Foreskin fibroblast (primary cell): ENCODE measurements at places on chromosomes 11 and 22.

DNA sequence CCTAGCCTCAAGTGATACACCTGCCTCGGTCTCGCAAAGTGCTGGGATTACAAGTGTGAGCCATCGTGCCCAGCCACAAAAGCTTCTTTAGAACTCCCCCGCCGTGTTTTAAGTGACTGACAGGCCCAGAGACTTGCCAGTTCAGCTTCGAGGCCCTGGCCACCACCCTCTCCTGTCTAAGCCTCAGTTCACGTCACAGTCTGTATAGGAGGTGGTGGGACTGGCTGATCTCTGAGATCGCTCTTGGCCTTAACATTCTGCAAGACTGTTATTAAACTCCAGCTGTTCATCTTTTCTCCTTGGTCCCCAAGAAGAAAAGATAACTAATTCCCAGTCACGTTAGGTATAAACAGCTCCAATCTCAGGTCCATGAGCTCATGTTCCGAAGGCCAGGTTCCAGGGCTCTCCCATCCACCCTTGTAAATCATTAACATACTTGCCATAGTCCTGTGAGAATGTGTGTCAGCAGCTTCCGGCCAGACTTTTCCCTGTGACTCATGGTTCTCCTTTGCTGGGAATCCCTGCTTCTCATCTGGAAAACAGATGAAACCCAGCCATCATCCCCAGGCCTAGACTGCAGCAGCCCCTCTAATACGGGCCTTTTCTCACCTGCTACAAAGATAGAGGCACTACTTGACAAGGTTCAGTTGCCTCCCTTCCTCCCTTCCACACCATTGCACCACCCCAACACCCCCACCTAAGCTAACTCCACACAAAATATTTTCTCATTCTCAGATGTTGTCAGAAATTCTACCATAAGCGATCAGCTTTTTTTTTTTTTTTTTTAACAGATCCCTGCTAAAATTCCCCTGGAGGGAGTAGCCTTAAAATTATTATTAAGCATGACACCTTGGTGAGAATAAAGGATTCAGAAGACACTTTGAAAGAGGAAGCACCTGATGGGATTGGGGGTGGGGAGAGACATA, 5.6 kb upstream of the KIAA0930 start:
- DNase-seq: peak; percentile 95

DNA sequence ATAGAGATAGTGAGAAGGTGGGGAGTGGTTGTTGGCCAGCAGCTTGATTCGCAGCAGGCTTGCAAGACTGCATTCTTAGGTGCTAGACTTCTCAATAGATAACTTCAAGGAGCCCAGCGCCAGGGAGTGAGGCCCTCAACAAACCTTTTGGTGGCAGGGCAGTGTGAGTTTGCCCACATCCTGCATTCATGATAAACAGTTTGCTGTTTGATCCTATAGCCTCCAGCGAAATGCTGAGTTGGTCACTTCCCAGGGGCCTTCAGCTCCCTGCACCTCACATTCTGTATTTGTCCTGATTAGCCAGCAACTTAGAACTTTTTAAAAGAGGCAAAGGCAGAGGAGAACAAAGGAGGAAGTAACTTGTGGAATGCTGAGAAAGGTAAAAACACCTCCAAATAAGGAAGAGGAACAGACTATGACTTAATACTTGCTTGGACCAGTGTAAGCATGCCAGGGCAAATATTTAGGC, 25.1 kb downstream of the OR10A6 start:
- DNase-seq: peak; percentile 28

- DNase-seq: no peak
Measured at GRCh38 chr22:27912101-27912500, 7.0 kb downstream of the PITPNB start.

DNA sequence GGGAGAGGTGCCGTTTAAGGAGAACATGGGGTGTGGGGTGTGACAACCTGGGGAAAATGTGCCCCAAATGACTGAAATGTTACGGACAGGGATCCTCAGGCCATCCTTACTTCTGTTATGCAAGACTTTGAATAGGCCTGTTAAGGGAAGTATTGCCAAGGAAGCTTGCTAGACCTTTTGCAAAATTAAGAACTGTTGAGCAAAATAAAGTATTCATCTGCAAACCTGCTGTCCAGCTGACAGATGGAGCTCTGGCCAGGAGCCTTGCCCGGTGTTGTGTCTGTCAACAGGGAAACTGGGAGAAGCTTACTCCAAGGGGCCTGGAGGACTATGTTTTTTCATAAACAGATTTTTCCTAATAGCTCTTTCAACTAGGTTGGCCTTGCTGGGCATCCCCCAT, 48.0 kb downstream of the FAT3 start:
- DNase-seq: no peak

GRCh38 chr11:115191761-115192160, 312.5 kb downstream of the CADM1 start:
- no peak for DNase-seq

GRCh38 chr22:33321466-33321865, 263.3 kb upstream of the SYN3 start:
- DNase-seq: no peak

DNA sequence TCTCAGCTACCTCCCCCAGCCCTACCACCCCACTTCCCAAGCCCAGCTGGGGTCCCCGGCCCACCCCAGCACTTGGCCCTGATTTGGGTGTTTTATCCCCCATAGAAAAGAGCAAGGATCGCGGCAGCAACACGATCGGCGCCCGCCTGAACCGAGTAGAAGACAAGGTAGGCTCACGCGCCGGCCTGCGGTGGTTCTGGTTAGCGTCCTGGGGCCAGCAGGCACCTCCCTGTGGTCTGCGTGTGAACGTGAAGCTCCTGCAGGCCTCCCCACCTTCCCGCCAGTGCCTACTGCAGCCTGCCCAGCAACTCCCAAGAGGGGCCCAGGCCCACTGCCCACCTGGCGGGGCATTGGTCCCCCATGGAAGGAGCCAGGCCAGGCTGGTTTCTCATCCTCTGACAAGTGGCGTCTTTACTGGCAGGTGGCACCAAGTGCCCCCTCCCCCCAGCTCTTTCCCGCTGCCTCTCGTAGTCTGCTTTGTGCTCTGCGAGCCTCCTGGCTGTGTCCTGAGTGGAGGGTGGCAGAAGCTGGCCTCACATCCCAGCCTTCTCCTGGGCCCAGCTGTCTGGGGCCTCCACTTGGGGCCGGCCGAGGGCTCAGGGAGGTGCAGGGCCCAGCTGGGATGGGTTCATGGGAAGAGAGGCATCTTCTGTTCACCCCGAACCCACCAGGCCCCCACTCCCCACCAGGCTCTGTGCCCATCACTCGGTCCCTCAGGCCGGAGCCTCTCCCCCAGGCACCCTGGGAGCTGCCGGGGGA, 78.3 kb upstream of the KCNQ1OT1 start:
- DNase-seq: no peak

GRCh38 chr11:64759722-64760719, at the start of gene PYGM:
Gene PYGM (minus strand): TSS chr11:64759974. CDS start chr11:64759898, 76 bp downstream.
- no peak for DNase-seq

GRCh38 chr11:120532082-120532831, 20.7 kb downstream of the GRIK4 start:
- peak; percentile 47 for DNase-seq

- no peak for DNase-seq
Measured at GRCh38 chr11:128840137-128840536, 27.0 kb downstream of the KCNJ1 start.

DNA sequence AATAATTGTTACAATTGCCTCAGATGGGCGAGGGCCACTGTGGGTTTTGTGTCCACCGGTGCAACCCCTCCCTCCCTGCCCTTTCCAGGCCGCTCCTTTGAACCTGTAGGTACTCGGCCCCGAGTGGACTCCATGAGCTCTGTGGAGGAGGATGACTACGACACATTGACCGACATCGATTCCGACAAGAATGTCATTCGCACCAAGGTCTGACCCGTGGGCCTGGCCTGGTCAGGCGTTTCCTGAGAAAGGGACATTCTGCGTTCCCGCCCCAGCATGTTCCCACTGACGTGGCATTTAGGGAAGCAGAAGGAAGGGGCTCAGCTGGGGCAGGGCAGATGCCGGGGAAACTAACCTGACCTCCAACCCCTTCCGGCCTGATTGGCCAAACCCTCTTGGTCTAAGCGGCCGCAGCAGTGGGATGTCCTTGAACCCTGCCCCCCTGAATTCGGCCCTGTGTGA, 10.1 kb downstream of the SIDT2 start:
- DNase-seq: no peak

- no peak for DNase-seq
Measured at GRCh38 chr11:2198621-2199365, 27.2 kb upstream of the TH start.

DNA sequence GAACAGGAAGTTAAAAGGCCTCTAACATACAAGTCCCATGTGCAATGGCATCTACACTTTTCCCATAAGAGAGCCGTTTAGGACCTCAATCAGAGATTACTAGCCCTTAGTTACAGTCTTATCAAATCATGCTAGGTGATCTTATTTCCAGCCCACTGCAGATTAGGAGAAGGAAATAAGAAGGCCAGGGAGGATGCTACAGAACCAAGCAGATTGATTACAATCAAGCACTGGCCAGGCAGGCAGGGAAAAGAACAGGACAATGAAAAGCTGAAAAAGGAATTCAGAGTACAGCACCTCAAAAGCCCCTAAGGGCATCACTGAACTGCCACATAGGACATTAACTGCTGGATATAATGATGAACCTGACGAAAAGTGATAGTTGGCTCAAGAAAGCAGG, 73.0 kb downstream of the CLPB start:
- no peak for DNase-seq

DNA sequence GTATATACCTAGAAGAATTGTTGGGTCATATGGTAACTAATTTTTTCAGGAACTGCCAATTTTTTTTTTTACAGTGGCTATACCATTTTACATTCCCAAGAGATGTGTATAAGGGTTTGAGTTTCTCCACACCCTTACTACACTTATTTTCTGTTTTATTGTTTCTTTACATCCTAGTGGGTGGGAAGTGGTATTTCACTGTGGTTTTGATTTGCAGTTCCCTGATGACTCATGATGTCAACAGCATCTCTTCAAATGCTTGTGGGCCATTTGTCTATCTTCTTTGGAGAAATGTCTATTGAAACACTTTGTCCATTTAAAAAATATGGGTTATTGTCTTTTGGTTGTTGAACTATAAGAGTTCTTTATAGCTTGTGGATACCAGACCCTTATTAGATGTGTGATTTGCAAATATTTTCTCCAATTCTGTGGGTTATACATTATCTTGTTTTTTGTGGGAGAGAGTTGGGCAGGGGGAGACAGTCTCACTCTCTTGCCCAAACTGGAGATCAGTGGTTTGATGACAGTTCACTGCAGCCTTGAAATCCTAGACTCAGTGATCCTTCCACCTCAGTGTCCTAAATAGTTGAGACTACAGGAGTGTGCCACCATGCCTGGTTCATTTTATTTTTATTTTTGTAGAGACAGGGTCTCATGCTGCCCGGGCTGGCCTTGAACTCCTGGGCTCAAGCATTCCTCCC, 30.3 kb upstream of the PISD start:
- DNase-seq: peak; percentile 42

DNA sequence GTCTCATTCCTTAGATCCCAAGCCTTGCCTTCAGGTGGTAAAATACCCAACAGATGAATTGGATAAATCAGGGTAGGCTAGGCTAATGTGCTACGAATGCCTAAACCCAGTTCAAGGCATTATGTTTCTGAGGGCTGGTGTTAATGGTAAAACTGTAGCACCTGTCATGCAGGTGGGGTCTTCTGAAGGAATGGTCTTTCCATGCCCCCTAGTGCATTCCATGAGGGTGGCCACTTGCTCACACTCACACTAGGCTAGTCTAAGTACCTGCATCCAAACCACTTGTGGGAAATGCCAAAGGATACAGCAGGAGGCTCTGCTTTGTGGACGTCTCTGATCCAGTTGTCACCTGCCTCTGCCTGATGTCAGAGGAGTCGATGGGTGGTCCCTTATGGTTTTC, 24.2 kb upstream of the UCP3 start:
- no peak for DNase-seq

DNA sequence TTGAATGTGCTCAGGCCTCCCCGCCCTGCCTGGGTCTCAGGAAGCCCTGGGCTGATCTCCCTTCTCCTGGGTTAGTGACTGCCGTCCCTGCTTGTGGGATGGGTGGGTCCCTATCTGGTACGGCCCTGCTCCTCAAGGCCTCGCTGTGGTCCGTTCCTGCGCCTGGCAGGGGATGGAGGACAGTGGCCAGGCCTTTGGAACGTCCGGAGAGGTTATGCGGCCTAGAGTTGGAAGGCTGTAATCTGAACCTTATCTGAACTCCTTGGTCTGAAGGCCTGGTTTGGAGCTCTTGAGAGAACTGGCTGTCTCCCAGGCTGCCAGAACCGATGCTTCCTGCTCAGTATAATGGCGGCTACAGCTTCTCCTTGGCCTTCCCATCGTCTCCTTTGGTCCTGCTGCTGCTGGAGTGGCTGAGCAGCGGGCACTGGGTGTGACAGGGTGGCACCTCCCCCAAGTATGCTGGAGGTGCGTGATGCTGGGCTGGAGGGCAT, 72.8 kb downstream of the FLI1 start:
- peak; percentile 48 for DNase-seq

- DNase-seq: peak; percentile 85
Measured at GRCh38 chr11:3095712-3096361, 38.6 kb upstream of the CARS1 start.

DNA sequence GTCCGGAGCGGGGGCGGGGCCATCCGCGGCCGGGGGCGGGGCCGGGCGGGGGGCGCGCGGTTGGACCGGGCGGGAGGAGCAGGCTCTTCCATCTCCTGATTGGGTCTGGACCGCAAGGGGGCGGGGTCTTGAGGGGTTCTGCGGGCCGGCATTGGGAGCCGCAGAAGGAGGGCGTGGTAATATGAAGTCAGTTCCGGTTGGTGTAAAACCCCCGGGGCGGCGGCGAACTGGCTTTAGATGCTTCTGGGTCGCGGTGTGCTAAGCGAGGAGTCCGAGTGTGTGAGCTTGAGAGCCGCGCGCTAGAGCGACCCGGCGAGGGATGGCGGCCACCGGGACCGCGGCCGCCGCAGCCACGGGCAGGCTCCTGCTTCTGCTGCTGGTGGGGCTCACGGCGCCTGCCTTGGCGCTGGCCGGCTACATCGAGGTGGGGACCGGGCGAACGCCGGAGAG, at the start of gene APLP2:
TSS of gene APLP2 (plus strand) at position 236 of the 450 bp plus-strand sequence. CDS start at position 320, 84 bp downstream.
- DNase-seq: peak; percentile 98

- DNase-seq: no peak
Measured at GRCh38 chr11:94790661-94791180, 22.6 kb downstream of the AMOTL1 start.

DNA sequence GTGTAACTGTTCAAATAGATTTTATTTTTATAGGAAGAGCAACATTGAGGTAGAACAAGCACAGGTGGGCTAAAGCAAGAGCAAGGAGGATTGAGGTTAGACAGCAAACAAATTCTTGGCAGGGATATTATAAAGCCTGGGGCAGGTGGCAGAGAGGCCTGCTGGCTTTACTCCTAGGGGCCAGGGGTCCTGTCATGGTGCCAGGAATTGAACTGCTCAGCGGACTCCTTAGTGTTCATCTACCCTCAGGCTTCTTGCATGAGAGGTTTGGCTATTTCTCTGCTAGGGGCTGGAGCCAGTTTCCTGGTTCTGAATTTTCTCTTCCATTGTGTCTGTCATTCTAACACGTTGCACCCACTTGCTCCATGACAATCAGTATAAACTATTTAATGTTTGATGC, 217.2 kb upstream of the NCAM1 start:
- no peak for DNase-seq

- DNase-seq: no peak
Measured at GRCh38 chr11:64053699-64054098, 18.0 kb downstream of the FLRT1 start.

GRCh38 chr11:117989351-117990102, 3.3 kb downstream of the IL10RA start:
- DNase-seq: no peak

- no peak for DNase-seq
Measured at GRCh38 chr11:43521471-43521870, 159.1 kb upstream of the HSD17B12 start.
